ENCODE measurements at places on chromosomes 5 and 9.

DNA sequence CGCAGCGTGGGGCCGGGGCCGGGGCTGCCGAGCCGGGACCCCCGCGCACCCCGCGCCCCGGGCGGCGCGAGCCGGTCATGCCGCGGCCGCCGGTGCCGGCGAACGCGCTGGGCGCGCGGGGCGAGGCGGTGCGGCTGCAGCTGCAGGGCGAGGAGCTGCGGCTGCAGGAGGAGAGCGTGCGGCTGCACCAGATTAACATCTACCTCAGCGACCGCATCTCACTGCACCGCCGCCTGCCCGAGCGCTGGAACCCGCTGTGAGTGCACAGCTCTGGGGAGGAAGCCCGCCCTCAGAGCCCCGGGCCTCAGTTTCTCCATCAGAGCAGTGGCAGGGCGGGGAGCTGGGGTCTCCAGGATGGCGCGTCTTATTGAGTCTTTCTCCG lies 335 bp downstream of the GALNT12 start:
- DNase-seq, result peak; percentile 13

DNA sequence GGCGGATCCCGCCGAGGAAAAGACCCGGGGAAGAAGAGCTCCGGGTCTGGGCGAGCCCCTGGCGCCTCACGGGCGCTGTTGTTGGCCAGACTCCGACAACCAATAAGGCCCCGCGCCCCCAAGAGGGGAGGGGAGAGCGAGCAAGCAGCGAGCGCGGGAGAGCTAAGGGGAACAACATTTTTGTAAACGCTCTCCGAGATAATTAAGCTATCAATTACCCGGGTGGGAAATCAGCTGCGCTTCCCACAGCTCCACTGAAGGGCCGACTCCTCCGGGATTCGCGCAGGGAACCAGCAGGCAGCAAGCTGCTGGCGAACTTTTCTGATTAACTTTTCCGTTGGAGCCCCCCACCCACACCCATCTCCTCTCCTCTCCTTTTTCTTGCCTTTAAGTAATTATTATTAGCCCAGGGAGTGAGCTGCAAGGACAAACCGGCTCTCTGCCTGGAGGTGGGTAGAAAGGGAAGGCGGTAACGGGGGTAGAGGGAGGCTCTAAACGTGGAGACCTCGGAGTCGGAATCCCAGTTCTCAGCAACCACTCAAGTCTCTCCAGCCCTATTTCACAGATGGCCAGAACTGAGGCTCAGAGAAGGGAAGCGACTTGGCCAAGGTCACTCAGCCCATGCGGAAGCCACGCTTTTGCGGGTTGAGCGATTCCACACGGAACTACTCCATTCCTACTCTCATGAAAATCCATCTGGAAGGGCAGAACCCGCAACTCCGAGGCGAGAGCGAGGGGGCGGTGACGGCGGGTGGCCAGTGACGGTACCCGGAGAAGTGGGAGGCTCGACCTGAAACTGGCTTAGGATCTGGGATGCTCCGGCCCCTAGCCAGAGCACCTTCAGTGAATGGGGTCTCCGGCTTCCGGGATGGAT lies 1.3 kb downstream of the ASTN2 start:
- DNase-seq, result no peak

GRCh38 chr5:118224546-118224945 lies 763.8 kb downstream of the DTWD2 start:
- no peak for DNase-seq

DNA sequence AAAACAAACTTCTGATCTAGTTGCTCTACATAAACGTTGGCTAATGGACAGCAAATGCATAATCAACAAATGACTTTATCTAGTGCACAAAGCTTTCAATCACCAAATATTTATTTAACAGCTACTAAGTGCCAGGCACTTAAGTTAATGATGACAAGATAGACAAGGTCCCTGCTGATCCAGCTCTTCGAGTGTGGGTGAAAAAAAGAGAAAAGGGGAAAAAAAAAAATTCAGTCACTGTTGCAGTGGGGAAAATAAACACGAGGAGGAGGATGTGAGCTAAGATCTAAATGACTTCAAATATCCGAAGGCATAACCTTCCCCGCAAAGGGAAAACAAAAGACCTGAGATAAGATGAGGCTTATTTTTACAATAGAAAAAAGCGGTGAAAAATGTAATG lies 9.6 kb downstream of the PSIP1 start:
- DNase-seq, result no peak

DNA sequence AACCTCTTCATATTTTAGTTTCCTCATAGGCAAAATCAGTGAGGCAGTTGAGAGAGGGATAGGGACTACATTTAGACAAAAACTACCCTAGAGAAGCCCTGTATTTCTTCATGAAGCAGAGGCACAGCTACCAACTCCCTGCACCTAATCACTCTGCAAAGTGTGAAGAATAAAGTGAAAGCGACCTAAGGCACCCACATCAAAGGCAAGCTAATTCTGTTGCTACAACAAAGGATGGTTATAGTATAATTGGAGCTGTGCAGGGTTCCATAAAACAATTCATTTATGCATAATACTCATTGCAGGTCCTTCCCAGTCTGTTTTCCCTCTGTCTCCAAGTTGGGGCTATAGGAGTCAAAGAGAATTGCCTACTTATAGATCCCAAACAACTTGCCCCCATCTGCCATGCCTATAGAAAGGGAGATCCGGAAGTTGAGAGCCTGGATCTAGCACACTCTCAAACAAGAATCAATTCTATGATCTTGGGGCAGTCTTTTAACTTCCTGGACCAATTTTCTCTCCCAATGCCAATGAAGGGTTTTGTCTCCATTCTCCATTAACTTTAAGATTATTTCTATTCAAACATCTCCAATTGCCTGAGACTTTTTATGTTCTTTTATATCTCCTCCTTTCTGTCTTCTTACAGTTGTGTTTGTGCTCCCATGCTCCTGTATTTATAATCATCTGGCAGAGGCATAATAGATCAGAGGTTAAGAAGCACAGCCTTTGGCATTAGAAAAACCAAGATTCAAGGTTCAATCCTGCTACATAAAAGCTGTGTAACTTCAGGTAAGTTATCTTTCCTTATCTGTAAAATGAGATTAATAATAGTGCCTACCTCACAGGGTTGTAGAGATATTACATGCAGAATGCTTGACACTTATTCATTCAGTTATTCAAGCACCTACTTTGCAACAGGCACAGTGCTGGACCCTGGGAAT lies 56.0 kb upstream of the PTGER4 start:
- DNase-seq, result peak; percentile 49

DNA sequence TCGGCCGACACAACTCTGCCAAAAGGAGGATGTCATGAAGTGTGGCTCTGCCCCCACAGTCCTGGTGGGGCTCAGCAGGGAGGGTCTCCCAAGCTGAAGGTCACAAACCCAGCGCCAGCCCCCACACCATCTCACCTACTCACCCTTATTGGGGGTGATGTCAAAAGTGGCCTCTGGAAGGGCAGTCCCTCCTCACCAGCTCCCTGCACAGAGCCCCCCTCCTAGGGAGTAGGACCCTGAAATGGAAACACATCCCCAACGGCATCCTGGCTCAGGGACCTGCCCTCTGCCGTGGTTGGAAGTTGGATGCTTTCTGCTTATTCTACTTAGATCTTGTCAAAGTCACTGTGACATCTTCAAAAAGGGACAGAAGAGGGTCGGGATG lies 89.5 kb downstream of the NSUN2 start:
- no peak for DNase-seq

GRCh38 chr9:113223963-113224362 lies 2.6 kb downstream of the SLC31A1 start:
- DNase-seq, result no peak
